ENCODE measurements at places on chromosomes 4 and X.

GRCh38 chrX:69124108-69124507, 41.1 kb downstream of the PJA1 start:
- DNase-seq, result no peak

DNA sequence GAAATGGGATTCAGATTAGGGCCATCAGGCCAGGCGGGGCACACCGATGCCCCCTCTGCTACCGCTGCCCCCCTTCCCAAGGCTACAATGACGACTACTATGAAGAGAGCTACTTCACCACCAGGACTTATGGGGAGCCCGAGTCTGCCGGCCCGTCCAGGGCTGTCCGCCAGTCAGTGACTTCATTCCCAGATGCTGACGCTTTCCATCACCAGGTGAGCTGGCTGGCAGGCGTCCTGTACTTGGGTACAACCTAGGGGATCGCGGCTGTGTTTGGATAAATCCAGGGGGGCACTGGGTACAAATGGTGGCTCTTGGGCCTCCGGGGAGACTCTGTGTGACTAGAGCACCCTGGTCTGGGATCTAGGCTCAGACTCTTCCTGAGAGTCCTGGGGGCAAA, 1.1 kb downstream of the EMD start:
- no peak for DNase-seq

- DNase-seq, result no peak
These were observed 79.2 kb upstream of the CLCN4 start for GRCh38 chrX:10077425-10078188.

- DNase-seq, result no peak
These were observed 12.3 kb upstream of the REPS2 start for GRCh38 chrX:16934185-16934584.

- no peak for DNase-seq
These were observed 50.5 kb downstream of the HELT start for GRCh38 chr4:185068837-185069236.

DNA sequence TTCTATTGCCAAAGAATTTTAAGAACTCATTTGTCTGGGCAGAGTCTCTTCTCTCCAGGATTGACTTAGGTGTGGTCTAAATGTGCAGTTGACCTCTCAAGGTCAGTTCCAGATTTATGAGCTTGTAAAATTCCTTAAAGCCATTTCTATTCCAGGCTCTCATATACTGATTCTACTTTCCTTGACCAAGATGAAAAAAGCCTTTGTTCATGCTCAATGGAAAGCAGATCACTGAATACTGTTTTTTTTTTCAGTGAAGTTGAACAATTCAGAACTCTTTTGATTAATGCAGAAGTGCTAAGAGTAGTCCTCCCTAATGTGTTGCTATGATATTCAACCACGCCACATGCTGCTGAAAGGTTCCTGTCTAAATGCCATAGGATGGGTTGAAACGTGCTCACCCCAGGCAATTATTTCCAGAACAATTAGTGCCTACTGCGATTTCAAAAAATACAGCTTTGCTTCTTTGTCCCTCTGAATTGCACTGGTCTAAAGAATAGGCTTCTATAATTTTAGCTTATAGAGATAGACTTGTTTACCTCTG, 312.4 kb upstream of the PABPC5 start:
- DNase-seq, result no peak

DNA sequence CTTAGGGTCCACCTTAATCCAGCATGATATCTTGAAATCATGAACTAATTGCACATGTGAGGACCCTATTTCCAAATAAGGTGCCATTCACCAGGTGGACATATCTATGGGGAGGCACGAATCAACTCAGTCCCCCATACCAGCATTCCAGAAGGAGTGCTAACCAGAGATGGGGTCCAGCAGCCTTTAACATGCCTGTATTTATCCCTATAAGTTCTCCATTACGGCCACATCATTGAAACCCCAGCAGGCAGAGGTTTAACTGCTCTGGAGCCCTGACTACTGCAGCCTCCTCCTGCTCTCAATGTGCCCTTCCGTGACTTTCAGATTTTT, 3.2 kb upstream of the ASMTL start:
- DNase-seq, result no peak

DNA sequence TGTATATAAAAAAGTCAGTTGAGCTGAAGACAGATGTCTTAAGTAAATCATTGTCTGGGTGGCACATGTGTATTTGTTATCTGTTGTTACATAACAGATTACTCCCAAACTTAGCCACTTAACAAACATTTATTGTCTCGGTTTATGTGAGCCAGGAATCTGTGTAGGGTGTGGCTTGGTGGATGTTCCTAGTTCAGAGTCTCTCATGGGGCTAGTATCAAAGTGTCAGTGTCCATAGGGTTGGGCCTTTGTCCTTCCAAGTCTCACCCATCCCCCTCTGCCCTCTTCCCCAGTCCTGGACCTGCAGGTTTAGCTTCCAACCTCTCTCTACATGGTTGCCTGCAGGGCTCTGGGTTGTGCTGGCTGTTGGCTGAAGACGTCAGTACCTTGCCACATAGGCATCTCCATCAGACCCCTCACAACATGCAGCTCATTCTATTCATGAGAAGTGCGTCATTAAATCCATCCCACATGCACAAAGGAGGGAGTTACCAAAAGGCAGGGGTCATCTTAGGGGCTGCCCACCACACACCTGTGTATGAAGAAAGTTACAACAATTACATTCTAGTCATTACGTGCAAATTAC, 127.5 kb downstream of the HS3ST1 start:
- DNase-seq, result no peak

- no peak for DNase-seq
These were observed 510.6 kb upstream of the DIPK2B start for GRCh38 chrX:45711231-45711630.
